ENCODE measurements at places on chromosomes 1 and 21. TPM values are rescaled to one million over a fixed set of nuclear protein-coding genes. Genes with fewer than 3 reads are reported as not detected.

Gene S100A8
- polyA plus RNA-seq, result not detected

- peak; percentile 7 for DNase-seq
These were observed 13.0 kb upstream of the PAQR7 start for GRCh38 chr1:25888426-25888987.

GRCh38 chr1:47211796-47212269, 20.2 kb downstream of the TAL1 start:
- DNase-seq, result no peak

DNA sequence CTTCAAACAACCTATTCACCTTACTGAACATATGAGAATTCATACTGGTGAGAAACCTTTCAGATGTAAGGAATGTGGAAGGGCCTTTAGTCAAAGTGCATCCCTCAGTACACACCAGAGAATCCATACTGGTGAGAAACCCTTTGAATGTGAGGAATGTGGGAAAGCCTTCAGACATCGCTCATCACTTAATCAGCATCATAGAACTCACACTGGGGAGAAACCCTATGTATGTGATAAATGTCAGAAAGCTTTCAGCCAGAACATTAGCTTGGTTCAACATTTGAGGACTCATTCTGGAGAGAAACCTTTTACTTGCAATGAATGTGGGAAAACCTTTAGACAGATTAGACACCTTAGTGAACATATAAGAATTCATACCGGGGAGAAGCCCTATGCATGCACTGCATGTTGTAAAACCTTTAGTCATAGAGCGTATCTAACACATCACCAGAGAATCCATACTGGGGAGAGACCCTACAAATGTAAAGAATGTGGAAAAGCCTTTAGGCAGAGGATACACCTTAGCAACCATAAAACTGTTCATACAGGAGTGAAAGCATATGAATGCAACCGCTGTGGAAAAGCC, 13.2 kb upstream of the EXO5 start:
- DNase-seq, result no peak

- no peak for DNase-seq
These were observed 16.9 kb downstream of the MACO1 start for GRCh38 chr1:25447547-25447946.

Gene ARHGAP29
- polyA plus RNA-seq, result not detected

- DNase-seq, result no peak
These were observed 230.3 kb downstream of the CENPF start for GRCh38 chr1:214833178-214833756.

- DNase-seq, result no peak
These were observed 37.9 kb upstream of the MPZL1 start for GRCh38 chr1:167683641-167684502.

Gene F13B
- not detected for polyA plus RNA-seq

Gene GPR37L1
- polyA plus RNA-seq, result 0.08 TPM

- DNase-seq, result peak; percentile 47
These were observed 13.9 kb downstream of the NT5C1A start for GRCh38 chr1:39657923-39658485.

DNA sequence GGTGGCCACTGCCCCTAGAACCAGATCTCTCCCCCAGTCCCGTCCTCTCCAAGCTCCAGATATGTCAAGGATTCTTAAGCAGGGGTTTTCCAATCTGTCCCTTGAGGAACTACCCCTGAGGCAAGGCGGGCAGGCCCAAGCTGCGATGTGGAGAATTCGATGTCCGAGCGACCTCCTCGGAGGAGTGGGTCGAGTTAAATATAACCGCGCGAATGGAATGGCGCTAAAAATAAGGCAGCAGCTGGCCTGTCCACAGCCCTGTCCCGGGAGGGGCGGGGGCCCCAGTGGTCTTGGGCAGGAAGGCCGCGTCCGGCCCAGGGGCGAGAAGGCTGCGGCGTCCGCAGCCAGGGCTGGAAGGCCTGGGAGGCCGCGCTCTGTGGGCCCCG, 5.8 kb upstream of the FOXD3 start:
- no peak for DNase-seq

Gene CD5L
- not detected for polyA plus RNA-seq

Gene SPRR2G
- polyA plus RNA-seq, result not detected

DNA sequence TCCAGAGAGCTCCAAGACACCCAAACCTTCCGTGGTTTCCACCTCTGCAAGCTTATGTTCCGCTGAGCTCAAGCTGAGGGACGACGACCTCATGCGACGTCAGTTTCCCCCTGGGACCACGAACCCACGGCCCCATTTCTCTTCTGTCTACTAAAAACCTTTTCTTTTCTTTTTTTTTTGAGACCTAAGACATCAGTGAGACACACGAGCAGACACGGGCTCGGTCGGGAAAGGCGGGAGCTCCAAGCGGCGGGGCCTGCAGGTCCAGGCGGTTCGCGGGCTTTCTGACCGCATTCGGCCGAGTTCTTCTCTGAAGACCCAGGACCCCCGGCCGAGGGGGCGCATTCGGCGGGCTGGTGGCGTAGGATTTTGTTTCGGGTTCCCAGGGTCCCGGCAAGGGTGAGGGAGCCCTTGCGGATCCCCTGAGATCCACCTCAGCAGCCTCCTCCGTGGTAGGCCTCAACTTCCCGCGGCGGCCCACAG, 402 bp downstream of the C21orf58 start:
- DNase-seq, result no peak

- DNase-seq, result peak; percentile 40
These were observed 64.9 kb upstream of the FCGR2A start for GRCh38 chr1:161440312-161440894.

DNA sequence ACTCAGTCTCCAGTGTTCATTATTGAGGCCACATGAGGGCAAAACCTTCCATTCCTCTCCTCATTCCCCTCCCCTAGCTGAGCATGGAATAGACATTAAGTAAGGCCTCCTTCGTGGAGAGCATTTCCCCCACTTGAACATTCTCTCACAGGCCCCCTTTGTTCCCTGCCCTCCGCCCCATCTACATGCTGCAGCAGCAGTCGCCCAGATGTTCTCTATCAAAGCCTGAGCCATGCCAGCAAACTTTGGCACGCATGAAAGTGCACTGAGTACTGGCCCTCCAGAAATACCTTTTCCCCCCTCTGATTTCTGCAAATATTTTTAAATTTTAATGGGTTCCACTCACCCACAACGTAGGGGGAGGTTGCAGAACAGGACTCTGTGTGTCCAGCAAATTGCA, 20.9 kb upstream of the GORAB start:
- DNase-seq, result no peak

Gene KCND3
- not detected for polyA plus RNA-seq

GRCh38 chr1:12577020-12577419, 41.0 kb downstream of the DHRS3 start:
- DNase-seq, result no peak

Gene RASAL2
- polyA plus RNA-seq, result not detected

- no peak for DNase-seq
These were observed 169.8 kb downstream of the ADGRL4 start for GRCh38 chr1:78836726-78837125.

- DNase-seq, result no peak
These were observed 55.7 kb downstream of the CAPZB start for GRCh38 chr1:19429611-19430010.

Gene MANEAL
- 4.0 TPM for polyA plus RNA-seq

Gene SLC30A2
- not detected for polyA plus RNA-seq

DNA sequence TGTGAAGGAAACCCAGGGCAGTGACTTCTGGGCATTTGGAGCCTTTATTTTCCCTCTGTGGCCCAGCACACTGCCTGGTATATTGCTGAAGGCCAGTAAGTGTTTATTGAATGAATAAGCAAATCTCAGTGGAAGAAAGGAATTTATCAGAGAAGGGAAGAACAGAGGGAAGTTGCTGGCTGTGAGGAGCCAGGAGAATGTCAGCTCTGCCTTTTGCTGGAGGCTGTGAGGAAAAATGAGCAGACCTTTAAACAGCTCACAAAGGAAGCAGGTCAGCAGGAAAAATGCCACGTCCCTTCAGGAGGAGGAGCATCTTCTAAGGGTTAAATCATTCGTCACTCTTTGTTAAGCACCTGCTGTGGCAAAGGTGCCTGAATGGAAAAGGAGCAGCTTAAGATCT, 75.9 kb downstream of the GIPC2 start:
- DNase-seq, result no peak

Gene SYT2
- polyA plus RNA-seq, result not detected

GRCh38 chr1:1318131-1318652, 6.3 kb downstream of the INTS11 start:
- no peak for DNase-seq

GRCh38 chr1:110492573-110492972, 26.4 kb downstream of the KCNA10 start:
- no peak for DNase-seq

Gene FAM151A
- not detected for polyA plus RNA-seq

- DNase-seq, result no peak
These were observed 28.4 kb upstream of the PADI1 start for GRCh38 chr1:17176306-17177061.

Gene MYBPH
- not detected for polyA plus RNA-seq

- no peak for DNase-seq
These were observed 1.4 kb downstream of the DAB1 start for GRCh38 chr1:57422271-57423134.

DNA sequence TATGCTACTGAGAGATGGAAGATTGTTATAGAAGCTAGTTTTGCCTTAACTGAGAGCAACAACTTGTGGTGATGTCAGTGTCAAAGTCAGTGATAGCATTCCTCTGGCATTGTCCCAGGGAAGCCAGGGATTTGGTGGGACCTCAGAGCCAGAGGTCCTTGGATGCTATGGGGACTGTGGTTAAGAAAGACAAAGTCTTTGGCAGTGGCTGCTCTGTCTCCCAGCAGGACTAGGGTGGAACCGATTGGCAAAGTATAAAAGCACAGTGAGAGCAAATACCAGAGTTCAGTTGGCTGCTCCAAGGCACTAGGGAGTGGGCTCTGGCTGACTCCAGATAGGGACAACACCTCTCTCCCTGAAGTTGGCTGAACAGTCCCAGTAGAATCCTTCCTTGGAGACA, 104.8 kb downstream of the GDAP2 start:
- no peak for DNase-seq

Gene TNFRSF8
- not detected for polyA plus RNA-seq

DNA sequence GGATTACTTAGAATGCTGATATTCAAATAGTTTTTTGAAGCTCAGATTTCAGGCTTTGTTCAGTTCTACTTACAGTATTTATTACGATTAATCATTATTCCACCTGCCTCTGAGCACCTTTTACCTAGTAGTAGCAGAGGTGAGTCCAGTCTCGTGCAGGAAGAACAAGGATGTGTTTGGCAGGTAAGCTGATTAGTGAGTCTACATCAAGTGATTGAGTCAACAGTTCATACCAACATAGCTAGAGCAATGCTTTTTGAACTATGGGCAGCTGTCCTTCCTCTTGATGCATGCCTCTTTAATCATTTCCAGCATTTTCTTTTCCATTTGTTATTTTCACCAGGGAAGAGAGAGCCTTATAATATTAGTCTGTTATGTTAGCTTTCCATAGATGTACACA, 838.9 kb downstream of the USP25 start:
- no peak for DNase-seq

GRCh38 chr1:93720956-93721626, 39.5 kb upstream of the BCAR3 start:
- DNase-seq, result no peak

DNA sequence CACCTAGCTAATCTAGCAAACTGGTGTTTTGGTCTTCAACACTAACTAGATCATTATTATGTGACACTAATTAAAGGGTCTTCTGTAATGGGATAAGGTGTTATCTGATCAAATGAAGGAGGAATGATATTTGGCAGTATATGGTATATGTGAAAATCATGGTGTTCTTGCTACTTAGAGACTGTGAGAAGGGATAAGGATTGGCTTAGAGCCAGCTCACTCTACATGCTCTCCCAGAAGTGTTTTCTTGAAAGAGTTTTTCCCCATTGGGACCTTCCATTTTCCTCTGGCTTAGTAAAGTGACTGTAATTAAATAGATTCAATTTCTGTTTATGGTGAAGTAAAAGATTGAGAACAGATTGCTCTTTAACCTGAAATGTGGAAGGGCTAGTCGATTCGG, 71.2 kb upstream of the RGL1 start:
- DNase-seq, result no peak

GRCh38 chr1:10631811-10632593, 157.3 kb downstream of the PEX14 start:
- peak; percentile 43 for DNase-seq

DNA sequence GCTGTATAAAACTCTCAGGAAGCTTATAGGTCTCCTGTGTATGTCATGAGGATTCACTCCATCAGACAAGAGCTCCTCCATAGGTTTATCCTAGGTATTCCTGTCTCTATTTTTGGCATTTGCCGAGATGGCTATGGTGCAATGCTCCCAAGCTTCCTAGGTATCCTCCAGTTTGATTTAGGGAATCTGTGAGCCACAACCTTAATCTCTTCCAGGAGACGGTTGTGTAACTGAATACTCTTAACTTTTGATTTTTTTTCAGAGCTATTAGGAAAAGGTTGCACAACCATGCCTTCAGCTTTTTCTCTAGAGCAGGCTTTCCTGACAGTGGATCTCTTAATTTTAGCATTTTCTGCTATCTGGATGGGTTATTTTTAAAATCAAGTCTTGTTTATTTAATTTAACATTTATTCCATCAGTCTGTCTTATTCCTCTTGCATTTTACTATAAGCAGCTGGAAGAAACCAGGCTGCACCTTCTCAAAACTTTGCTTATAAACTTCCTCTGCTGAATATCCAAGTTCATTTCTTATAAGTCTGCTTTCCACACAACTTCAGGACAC, 69.4 kb upstream of the BACE2 start:
- DNase-seq, result no peak

DNA sequence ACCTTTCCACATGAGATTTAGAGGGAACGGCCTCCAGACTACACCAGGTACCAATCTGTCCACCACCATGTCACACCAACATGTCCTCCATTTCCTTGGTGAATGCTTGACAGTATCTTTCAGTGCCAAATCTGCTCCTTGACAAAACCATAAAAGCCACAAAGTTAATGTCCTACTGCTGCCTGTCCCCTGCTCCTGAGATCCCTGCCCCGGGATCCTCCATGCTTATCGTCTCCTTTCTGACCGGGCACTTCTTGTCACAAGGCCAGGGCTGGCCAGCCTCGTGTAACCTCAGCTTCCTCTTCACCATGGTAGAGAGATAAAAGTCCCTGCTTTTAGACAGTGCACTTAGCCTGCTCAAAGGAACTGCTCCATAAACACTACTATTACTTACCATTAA, 136.2 kb downstream of the NAV1 start:
- DNase-seq, result no peak

- no peak for DNase-seq
These were observed 6.7 kb downstream of the POFUT2 start for GRCh38 chr21:45280969-45281368.

DNA sequence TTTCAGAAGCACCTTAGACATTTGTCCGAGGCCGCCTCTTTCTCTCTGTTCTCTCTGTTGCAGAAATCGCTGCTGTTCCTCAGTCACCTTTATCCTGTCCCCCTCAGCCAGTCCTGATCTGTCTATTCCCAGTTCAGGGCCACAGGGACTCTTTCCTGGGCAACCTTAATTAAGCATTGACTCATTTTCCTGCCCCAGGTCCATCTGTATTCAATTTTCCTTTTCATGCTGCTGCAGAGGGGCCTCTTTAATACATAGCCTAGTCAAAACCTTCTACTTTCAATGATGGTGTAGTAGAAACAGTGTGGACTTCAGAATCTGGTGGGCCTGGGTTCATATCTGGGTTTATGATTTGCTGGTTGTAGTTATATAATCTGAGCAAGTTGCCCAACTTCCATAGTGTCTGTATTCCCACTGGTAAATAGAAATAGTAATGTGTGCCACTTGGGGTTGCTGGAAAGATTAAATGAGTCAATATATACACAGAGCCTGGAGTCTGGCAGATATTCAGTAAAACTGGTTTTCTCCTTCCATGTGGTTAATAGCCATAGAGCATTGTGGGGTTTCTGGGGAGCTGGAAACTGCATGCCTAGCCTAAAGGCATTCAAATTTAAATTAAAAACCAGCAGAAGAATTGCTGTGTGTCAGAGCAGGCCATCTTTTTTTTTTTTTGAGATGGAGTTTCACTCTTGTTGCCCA, 4.5 kb downstream of the TRAF5 start:
- no peak for DNase-seq
